Stomach (tissue), 19 donors: ENCODE measurements at places on chromosomes 5 and 9. TPM values are rescaled to one million over a fixed set of nuclear protein-coding genes. Genes with fewer than 3 reads are reported as not detected.

- no peak for DNase-seq
- H3K36me3 ChIP-seq, result peaks cover 81% of the 10 kb centered on the region
- H3K27me3 ChIP-seq, result no peaks in the 10 kb centered on the region
These were observed 74.9 kb upstream of the CACNA1B start for GRCh38 chr9:137802521-137803243.

The CD14 gene
- total RNA-seq, result 99.8 TPM

- H3K27ac ChIP-seq, result no peak within 1 kb of the TSS
- no peaks in the 10 kb centered on the region for H3K4me1 ChIP-seq
- DNase-seq, result peak; percentile 89
- H3K4me3 ChIP-seq, result peak within 1 kb of the TSS; percentile 63
- H3K27me3 ChIP-seq, result peaks cover 19% of the 10 kb centered on the region
- no peaks in the 10 kb centered on the region for H3K36me3 ChIP-seq
These were observed at the start of gene PLPPR1 for GRCh38 chr9:101028346-101029314. Gene PLPPR1, plus strand, starts transcription at chr9:101028727.

- H3K27ac ChIP-seq, result no peak overlapping the region
- H3K27me3 ChIP-seq, result no peaks in the 10 kb centered on the region
- H3K4me3 ChIP-seq, result no peak overlapping the region
- no peaks in the 10 kb centered on the region for H3K4me1 ChIP-seq
- no peaks in the 10 kb centered on the region for H3K36me3 ChIP-seq
These were observed 127.3 kb upstream of the BOD1 start for GRCh38 chr5:173743641-173744343.

GRCh38 chr5:61477788-61478187 lies 145.7 kb downstream of the ZSWIM6 start:
- no peak overlapping the region for H3K27ac ChIP-seq
- no peak for DNase-seq
- H3K4me1 ChIP-seq, result no peaks in the 10 kb centered on the region
- no peaks in the 10 kb centered on the region for H3K27me3 ChIP-seq
- H3K36me3 ChIP-seq, result peaks cover 2% of the 10 kb centered on the region

- H3K4me3 ChIP-seq, result no peak overlapping the region
- DNase-seq, result no peak
- H3K36me3 ChIP-seq, result no peaks in the 10 kb centered on the region
- no peaks in the 10 kb centered on the region for H3K27me3 ChIP-seq
- no peak overlapping the region for H3K27ac ChIP-seq
- H3K4me1 ChIP-seq, result peaks cover 76% of the 10 kb centered on the region
These were observed 36.9 kb downstream of the MYO10 start for GRCh38 chr5:16899171-16899570.

The SLC25A2 gene
- 4.8 TPM for total RNA-seq

DNA sequence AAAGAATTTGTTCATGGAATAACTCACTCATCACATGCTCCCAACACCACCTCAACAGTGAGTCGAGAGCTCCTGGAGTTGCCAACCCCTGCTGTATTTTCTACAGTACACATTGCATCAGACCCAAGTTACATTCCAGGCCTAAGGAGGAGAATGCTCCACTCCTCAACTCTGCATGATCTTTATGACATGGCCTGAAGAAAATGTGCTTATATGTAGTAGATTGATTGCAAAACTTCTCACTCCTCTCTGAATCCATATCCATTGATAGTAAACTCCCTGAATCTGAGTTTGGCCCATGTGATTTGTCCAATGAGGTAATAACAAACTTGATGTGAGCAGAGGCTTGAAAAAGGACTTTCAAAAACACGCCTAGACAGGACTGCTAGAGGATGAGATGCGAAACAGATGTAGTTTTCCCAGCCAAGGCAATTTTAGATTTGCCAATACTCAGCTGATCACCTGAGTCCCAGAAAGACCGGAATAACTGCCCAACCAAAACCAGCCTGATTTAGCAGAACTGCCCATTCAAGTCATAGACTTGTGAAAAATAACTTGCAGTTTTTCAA lies 29.0 kb upstream of the PAPPA start:
- no peaks in the 10 kb centered on the region for H3K36me3 ChIP-seq
- no peak overlapping the region for H3K27ac ChIP-seq

DNA sequence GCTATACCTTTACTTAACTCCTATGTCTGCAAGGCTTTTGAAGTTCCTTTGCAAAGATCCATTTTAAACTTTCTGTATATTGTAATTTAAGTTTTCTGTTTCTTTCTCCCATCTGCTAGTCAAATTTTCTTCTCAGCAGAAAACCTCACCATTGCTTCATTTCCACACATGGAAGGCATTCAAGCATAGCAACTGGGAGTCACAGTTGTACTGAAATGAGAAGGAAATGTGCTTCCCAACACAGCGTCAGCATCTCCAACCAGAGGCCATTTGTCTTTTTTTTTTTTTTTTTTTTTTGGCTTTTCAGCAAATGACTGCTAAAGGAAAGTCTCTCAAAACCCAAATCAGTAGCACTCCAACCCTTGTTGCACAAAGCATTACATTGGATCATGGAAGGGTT lies 92.5 kb downstream of the RAB3C start:
- H3K36me3 ChIP-seq, result no peaks in the 10 kb centered on the region
- no peak overlapping the region for H3K27ac ChIP-seq
- no peaks in the 10 kb centered on the region for H3K27me3 ChIP-seq
- H3K4me1 ChIP-seq, result no peaks in the 10 kb centered on the region
- DNase-seq, result no peak

DNA sequence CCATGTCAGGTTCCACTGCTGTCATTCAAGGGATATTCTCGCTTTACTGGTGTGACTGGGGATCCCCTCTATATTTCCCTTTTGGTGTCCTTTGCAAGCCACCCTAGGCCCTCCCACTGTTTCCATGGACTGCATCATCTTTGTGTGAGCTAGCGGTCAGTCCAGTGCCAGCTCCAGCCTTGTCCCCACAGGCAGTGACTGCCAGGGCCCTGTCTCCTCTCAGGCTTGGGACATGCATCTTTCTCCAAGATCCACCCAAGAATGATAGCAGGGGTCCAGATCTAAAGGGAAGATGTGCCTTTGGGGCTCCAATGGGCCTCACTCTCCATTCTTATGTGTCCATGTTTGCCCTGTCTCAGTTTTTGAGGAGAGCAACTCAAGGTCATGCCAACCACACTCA lies 37.8 kb upstream of the NXNL2 start:
- H3K27me3 ChIP-seq, result no peaks in the 10 kb centered on the region
- no peak overlapping the region for H3K4me3 ChIP-seq
- no peak overlapping the region for H3K27ac ChIP-seq
- H3K36me3 ChIP-seq, result no peaks in the 10 kb centered on the region
- H3K4me1 ChIP-seq, result no peaks in the 10 kb centered on the region

The CHMP5 gene
- total RNA-seq, result 23.5 TPM

GRCh38 chr9:96556701-96557461 lies 62.8 kb downstream of the CDC14B start:
- no peak for DNase-seq
- no peak overlapping the region for H3K4me3 ChIP-seq
- peaks cover 17% of the 10 kb centered on the region for H3K36me3 ChIP-seq
- no peaks in the 10 kb centered on the region for H3K4me1 ChIP-seq
- peak overlapping the region; percentile 61 for H3K27ac ChIP-seq

The PCA3 gene
- 0.73 TPM for total RNA-seq

The C7 gene
- total RNA-seq, result 317 TPM

DNA sequence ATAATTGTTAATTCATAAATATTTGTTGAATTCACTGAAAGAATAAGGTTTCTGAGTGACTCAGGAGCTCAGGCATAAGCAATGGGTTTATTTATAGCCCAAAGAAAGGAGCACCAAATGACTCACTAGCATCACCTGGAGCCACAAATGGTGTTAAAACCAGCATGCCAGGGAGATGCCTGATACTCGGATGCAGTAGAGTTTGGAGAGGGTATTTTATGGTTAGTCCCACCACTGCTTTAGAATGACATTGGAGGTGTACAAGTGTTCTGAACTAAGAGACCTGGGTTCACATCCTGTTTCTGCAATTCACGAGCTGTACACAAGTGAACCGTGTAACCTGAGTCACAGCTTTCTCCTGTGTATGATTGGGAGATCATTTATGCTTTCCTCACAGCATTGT lies 25.2 kb downstream of the CCL28 start:
- H3K27ac ChIP-seq, result no peak overlapping the region
- H3K27me3 ChIP-seq, result no peaks in the 10 kb centered on the region

DNA sequence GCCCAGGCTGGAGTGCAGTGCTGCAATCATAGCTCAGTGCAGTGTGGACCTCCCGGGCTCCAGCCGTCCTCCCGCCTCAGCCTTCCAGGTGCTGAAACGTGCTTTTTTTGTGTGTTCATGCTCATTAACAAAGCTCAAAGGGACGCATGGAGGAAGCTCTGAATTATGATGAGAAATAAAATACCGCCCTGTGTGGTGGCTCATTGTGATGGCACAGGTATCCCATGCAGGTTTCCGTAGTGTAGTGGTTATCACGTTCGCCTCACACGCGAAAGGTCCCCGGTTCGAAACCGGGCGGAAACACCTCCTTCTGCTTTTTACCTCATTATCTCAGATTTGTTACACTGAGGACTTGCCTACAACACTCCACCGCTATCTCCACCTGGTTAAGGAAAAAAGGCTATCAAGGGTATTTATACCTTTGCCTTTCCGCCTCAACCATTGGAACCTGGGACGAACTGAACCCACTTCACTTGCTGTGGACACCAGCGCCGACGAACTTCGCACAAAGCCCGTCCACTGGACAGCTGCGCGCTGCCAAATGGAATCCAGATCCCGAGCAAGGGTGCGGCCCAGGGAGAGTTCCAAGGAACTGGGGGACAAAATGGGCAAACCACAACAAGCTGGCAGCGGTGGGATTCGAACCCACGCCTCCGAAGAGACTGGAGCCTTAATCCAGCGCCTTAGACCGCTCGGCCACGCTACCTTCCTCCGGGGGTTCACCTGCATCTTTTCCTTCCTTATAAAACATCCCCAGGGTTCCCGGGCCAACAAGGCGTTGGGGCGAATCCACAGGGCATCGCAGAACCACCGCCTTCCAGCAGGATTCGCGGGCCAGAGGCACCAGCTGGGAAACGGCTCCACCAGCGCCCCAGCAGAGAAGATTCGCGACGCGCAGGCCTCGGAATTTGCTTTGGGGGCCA lies 26.3 kb downstream of the OR2V2 start:
- no peaks in the 10 kb centered on the region for H3K36me3 ChIP-seq
- no peak overlapping the region for H3K27ac ChIP-seq
- peaks cover 66% of the 10 kb centered on the region for H3K27me3 ChIP-seq
- DNase-seq, result no peak
- H3K4me1 ChIP-seq, result peaks cover 30% of the 10 kb centered on the region

DNA sequence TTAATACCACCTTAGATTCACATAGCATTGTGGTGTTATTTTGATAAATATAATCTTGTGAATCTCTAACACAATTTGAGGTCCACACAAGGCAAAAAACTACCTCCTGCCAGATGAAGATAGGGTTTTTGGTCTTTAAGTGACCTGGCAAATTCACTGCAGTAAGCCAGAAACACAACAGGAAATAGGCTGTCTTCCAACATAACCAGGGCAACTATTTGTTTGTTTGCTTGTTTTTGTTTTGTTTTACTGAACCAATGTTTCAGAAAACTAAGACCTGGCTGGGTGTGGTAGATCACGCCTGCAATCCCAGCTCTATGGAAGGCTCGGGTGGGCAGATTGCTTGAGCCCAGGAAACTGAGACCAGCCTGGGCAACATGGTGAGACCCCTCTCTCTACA lies 95.5 kb downstream of the USP20 start:
- H3K36me3 ChIP-seq, result peaks cover 19% of the 10 kb centered on the region
- no peaks in the 10 kb centered on the region for H3K27me3 ChIP-seq
- H3K4me1 ChIP-seq, result peaks cover 24% of the 10 kb centered on the region
- H3K27ac ChIP-seq, result peak overlapping the region; percentile 15
- DNase-seq, result no peak

GRCh38 chr9:23887781-23888180 lies 61.7 kb upstream of the ELAVL2 start:
- no peaks in the 10 kb centered on the region for H3K36me3 ChIP-seq
- H3K27ac ChIP-seq, result no peak overlapping the region
- no peaks in the 10 kb centered on the region for H3K27me3 ChIP-seq
- DNase-seq, result no peak
- no peaks in the 10 kb centered on the region for H3K4me1 ChIP-seq

The MAMDC4 gene
- 5.8 TPM for total RNA-seq
